ENCODE measurements at places on chromosomes 16 and 17.

DNA sequence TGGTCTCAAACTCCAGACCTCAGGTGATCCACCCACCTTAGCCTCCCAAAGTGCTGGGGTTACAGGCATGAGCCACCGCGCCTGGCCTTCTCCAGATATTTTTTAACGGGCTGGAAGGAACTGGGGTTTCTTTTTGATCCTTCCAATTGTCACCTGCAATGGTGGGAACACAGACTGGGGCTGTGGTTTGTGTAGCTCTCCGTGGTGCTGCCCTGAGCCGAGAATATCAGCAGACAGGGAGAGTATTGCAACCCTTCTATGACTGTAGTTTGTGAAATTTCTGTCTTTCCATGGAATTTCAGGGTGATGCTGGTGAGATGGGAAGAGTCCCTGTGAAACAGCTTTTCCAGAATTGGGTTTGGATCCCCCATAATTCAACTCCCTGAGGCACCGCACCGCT lies 263.5 kb downstream of the ENGASE start:
- DNase-seq, result no peak

DNA sequence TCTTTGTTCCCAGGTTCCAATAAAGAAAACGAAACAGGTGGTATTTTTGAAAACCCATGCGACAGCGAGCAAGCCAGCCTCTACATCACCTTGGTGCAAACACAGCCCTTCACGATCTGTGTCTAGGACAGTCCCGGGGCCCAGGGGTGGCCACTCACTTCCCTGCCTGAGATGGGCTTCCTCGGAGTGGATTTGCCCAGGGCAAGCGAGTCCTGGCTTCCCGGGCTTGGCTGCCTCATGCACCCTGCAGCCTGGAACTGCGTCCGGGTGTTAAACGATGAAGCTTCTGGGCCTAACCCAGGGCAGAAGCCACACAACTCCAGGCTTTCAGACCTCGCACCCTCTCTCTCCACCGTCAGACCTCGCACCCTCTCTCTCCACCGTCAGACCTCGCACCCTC lies 66.0 kb downstream of the RPH3AL start:
- no peak for DNase-seq

DNA sequence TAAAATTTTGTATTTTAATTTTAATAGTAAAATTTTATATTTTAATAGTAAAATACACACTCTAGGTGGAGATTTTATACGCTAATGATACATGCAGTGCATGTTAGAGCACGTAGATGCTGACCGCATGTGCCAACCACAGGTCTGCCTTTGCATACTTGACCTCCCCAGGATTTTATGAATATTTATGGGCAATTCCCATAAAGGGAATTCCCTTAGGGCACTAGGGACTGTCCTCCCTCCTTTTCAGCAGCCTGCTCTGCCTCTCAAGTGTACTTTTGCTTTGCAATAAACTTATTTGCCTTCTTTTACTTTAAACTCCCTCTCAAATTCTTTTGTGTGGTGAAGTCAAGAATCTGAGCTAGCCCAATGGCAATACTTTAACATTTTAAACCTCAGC lies 217.7 kb upstream of the CDH8 start:
- no peak for DNase-seq

DNA sequence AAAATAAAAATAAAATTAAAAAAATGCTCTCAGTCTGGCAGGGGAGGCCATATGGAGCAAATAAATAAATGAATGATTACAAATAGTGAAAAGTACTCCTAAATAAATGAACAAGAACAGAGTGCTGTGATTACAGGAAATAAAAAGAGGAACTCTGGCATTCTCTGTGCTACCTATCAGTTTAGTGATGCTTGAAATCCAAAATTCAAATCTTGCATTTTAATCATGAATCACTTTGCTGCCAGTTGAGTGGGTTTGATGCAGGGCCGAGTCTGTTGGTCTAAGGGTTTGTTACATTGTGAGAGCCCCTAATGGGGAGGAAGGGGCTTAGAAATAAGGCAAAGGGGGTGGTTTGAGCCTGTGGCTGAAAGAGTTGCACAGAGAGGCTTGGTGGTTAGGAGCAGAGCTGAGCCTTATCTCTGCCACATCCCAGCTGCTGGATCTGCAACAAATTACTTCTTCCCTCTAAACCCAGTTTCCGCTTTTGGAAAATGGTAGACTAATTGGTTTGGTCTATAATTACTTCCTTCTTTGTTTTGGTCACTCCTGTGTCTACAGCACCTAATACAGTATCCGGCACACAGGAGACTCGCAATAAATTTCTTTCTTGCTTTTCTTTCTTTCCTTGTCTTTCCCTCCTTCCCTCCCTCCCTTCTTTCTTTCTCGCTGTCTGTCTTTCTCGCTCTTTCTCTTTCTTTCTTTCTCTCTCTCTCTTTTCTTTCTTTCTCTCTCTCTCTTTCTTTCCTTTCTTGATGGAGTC lies 6.3 kb upstream of the ABCC1 start:
- DNase-seq, result no peak

- no peak for DNase-seq
Observed at GRCh38 chr16:84552135-84552534, 47.7 kb upstream of the MEAK7 start.

All from CD4-positive, alpha-beta T cell treated with Interleukin-12 subunit alpha and Interleukin-12 subunit beta, for 1 hour (primary cell).